Activated naive CD8-positive, alpha-beta T cell treated with anti-CD3 and anti-CD28 coated beads for 36 hours (primary cell): ENCODE measurements at places on chromosomes 13 and 19.
A peak's percentile ranks its signal among the peaks of the same experiment; 100 is the strongest.

GRCh38 chr13:71702253-71702652 is 164.8 kb downstream of the DACH1 start:
- H3K4me1 ChIP-seq: peaks cover 2% of the 10 kb centered on the region
- no peaks in the 10 kb centered on the region for H3K27me3 ChIP-seq
- H3K4me3 ChIP-seq: no peak overlapping the region
- no peak overlapping the region for H3K27ac ChIP-seq
- DNase-seq: no peak

DNA sequence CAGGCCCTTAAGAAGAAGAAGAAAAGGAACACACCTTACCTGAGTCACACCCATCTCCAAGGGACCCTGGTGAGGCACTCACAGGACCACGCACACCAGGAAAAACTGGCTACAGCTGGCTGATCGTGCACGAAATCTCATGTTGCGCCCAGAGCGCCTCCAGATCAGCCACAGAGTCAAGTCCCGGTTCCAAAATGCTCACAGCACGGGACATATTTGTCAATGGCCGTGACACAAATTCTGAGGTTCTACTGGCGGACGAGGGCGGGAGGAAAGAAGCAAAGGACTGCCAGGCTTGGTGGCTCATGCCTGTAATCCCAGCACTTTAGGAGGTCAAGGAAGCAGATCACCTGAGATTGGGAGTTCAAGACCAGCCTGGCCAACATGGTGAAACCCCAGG is 21.5 kb downstream of the SH3GL1 start:
- H3K36me3 ChIP-seq: peaks cover 10% of the 10 kb centered on the region
- H3K4me3 ChIP-seq: peak overlapping the region; percentile 84
- peaks cover 56% of the 10 kb centered on the region for H3K4me1 ChIP-seq

- peaks cover 3% of the 10 kb centered on the region for H3K4me1 ChIP-seq
- peak; percentile 15 for DNase-seq
- no peaks in the 10 kb centered on the region for H3K36me3 ChIP-seq
- H3K27ac ChIP-seq: no peak overlapping the region
Observed at GRCh38 chr19:35090506-35091214, 25.0 kb upstream of the FXYD3 start.

DNA sequence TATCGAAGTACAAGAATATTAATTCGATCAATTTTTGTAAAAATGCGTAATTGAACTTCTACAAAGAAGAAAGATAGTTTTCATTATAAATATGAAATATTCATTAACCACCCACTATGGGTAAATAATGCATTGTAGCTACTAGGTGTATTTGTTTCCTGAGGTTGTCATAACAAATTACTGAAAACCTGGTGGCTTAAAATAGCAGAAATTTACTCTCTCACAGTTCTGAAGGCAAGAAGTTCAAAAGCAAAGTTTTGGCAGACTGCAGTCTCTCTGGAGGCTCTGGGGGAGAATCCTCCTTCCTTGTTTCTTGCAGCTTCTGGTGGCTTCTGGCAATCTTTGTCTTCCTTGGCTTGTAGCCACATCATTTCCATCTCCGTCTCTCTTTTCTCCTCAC is 99.2 kb upstream of the MIR17HG start:
- no peaks in the 10 kb centered on the region for H3K36me3 ChIP-seq
- no peak overlapping the region for H3K27ac ChIP-seq
- DNase-seq: no peak
- peaks cover 8% of the 10 kb centered on the region for H3K27me3 ChIP-seq
- no peaks in the 10 kb centered on the region for H3K4me1 ChIP-seq
- H3K4me3 ChIP-seq: no peak overlapping the region

GRCh38 chr19:11540645-11541044 is 2.0 kb downstream of the CNN1 start:
- H3K27ac ChIP-seq: no peak overlapping the region
- H3K4me1 ChIP-seq: peaks cover 6% of the 10 kb centered on the region
- no peak for DNase-seq
- H3K27me3 ChIP-seq: peaks cover 44% of the 10 kb centered on the region

DNA sequence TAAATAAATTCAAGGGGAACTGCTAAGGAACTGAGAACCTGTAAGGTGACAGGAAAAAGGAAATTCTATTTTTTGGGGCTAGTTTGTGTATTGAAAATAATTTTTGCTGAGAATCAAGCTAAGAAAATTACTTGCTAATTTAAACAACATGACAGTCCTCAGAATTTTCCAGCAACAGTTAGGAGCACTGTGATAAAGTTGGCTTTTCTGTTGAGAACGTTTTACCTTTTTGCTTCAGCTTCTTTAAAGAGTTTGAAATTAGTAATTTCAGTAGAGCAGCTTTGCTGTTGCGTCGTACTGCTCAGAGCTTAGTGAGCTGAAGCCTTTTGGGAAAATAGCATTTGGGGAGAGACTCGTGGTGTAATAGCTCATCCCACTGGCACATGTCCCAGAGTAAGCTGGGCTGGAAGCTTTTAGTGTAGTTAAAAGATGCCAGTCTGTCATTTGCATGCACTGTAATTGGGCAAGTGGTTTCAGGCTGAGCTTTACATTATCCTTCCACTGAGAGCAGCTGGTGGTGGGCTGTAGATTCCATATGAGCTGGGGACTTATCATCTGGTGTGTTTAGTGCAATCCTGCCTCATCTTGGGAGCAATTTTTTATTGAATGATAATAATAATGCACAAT is 69.8 kb downstream of the LRCH1 start:
- H3K27me3 ChIP-seq: no peaks in the 10 kb centered on the region

GRCh38 chr13:102914339-102914930 is 68.6 kb downstream of the ERCC5 start:
- no peaks in the 10 kb centered on the region for H3K36me3 ChIP-seq
- no peak for DNase-seq
- H3K4me1 ChIP-seq: no peaks in the 10 kb centered on the region
- peaks cover 37% of the 10 kb centered on the region for H3K27me3 ChIP-seq

DNA sequence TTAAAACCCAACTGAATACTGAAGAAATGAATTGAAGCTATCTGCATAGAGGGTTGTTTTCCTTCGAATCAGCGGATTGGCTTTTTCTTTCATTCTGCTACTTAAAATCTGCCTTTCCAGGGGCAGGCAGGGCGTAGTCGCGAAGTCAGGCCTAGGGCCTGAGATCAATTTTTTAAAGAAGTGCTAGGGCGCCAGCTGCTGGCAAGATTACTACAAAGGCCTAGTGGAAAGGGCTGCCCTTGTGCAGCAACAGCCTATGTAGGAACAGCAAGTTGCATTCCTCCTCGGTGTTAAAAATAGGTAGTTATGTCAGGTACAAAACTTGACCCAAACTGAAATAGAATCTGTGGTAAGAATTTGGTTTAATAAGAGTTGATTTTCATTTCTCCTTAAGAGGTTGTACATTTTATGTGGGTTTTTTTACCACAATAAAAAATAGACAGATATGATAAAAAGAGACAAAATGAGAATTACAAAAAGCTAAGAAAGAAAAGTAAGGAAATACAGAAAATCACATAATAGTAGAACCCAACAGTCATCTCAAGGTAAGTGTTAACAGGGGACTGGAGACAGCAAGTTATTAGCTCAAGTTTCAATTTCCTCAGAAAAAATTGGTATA is 9.5 kb upstream of the URAD start:
- H3K27me3 ChIP-seq: no peaks in the 10 kb centered on the region
- no peak overlapping the region for H3K4me3 ChIP-seq
- H3K4me1 ChIP-seq: no peaks in the 10 kb centered on the region
- no peak overlapping the region for H3K27ac ChIP-seq
- no peaks in the 10 kb centered on the region for H3K36me3 ChIP-seq

- H3K4me3 ChIP-seq: no peak overlapping the region
- DNase-seq: no peak
- H3K27ac ChIP-seq: no peak overlapping the region
- peaks cover 26% of the 10 kb centered on the region for H3K4me1 ChIP-seq
- H3K27me3 ChIP-seq: no peaks in the 10 kb centered on the region
Observed at GRCh38 chr13:27079421-27079958, 92.1 kb downstream of the USP12 start.

- H3K27ac ChIP-seq: no peak overlapping the region
- DNase-seq: no peak
- H3K27me3 ChIP-seq: no peaks in the 10 kb centered on the region
- no peaks in the 10 kb centered on the region for H3K36me3 ChIP-seq
Observed at GRCh38 chr13:105070452-105070851, 1465.0 kb downstream of the EFNB2 start.

GRCh38 chr13:110506859-110507566 is 54.5 kb downstream of the RAB20 start:
- H3K36me3 ChIP-seq: no peaks in the 10 kb centered on the region
- DNase-seq: no peak
- no peak overlapping the region for H3K27ac ChIP-seq

GRCh38 chr19:35559281-35559659 is 4.2 kb downstream of the ATP4A start:
- H3K27me3 ChIP-seq: peaks cover 68% of the 10 kb centered on the region
- no peak overlapping the region for H3K27ac ChIP-seq
- peaks cover 3% of the 10 kb centered on the region for H3K4me1 ChIP-seq
- peaks cover 2% of the 10 kb centered on the region for H3K36me3 ChIP-seq

GRCh38 chr13:96796091-96796633 is 198.1 kb downstream of the OXGR1 start:
- H3K4me1 ChIP-seq: no peaks in the 10 kb centered on the region
- no peaks in the 10 kb centered on the region for H3K27me3 ChIP-seq
- H3K27ac ChIP-seq: no peak overlapping the region

GRCh38 chr19:43675269-43675879 is 5.4 kb upstream of the PLAUR start:
- H3K27ac ChIP-seq: peak overlapping the region; percentile 39
- H3K36me3 ChIP-seq: no peaks in the 10 kb centered on the region
- peaks cover 11% of the 10 kb centered on the region for H3K4me1 ChIP-seq
- H3K4me3 ChIP-seq: peak overlapping the region; percentile 20
- peaks cover 1% of the 10 kb centered on the region for H3K27me3 ChIP-seq
- DNase-seq: no peak

DNA sequence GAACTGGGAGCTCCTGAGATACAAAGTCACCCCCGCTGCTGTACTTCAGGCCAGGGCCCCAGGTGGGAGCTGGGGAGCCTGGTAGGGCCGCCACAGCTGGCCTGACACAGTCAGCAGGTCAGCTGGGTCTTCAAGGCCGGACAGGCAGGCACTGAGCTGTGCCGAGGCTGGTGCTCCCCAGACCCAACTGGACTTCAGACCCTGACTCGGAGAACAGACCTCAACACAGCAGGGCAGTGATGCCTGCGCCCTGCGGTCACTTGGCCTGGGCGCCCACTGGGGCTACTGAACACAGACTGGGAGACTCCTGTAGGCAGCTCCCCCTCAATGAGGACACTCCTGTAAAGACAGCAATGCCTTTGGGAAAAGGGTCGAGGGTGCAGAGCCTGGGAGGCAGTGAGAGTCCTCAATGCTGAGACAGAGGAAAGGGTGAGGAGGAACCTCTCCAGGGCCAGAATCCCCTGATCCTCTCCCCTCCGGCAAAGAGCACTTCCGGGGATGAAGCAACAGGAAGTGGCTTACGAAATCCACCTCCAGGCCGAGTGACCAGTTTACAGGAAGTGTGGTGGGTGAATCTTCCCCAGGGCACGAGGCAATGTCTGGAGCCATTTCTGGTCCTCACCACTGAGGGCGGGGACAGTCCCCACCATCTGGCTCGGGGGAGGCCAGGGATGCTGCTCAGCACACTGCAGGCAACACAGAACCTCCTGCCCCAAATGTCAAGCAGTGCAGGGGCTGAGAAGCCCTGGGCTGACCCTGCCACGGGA is 40.8 kb upstream of the ISYNA1 start:
- no peaks in the 10 kb centered on the region for H3K27me3 ChIP-seq
- peak overlapping the region; percentile 94 for H3K27ac ChIP-seq
- DNase-seq: peak; percentile 80
